ENCODE measurements at places on chromosomes 3 and 15. TPM values are rescaled to one million over a fixed set of nuclear protein-coding genes. Genes with fewer than 3 reads are reported as not detected.

The RETNLB gene
- total RNA-seq = not detected

- no peak for DNase-seq
These were observed 35.5 kb upstream of the CCR2 start for GRCh38 chr3:46318207-46318927.

- peak; percentile 19 for DNase-seq
These were observed 263.9 kb upstream of the TGFBR2 start for GRCh38 chr3:30342318-30343060.

The MAGEL2 gene
- not detected for total RNA-seq

The MYL3 gene
- not detected for total RNA-seq

The ISG20 gene
- 74.5 TPM for total RNA-seq

GRCh38 chr3:133400006-133400515, at the start of gene BFSP2:
Gene BFSP2 (plus strand): TSS chr3:133400056. CDS start chr3:133400084, 28 bp downstream.
- no peak for DNase-seq

DNA sequence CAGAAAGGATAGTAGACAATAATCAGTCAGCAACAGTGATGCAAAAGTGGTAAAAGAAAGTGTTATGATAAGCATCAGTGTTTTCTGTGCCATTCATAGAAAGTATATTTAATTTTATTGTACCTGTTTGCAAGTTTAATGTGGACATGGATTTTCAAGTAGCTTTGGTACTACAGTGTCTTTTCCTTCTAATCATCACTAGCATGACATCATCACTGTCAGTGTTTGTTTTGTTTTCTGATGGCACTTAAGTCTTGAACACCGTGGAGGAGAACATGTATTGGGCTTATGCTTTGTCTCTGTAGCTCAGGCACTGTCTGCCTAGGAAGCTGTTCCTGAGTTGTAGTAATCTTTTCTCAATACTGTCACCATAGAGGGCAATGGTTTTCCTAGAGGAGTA, 41.9 kb downstream of the SETD5 start:
- DNase-seq = no peak

DNA sequence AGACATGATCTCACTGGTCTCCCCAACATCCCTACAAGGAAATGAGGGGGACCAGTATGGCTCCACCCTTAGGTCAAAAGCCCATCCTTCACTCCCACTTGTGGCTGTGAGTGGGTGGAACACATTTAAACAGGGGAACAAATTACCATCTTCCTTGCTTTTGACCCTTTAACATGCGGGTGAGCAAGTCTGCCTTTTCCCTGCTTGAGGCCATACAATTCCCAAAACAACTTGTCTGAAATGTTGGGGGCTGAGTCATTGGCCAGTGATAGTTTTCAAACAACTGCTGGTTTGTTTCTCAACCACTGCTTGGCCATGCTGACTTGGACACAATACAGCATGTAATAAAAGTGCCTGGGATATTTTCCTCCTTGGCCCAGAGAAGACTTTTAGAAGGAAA, 39.6 kb downstream of the COL8A1 start:
- DNase-seq = no peak

The CLDN18 gene
- total RNA-seq = not detected

- DNase-seq = peak; percentile 50
These were observed 51.2 kb downstream of the CFAP20DC start for GRCh38 chr3:58998476-58999117.

DNA sequence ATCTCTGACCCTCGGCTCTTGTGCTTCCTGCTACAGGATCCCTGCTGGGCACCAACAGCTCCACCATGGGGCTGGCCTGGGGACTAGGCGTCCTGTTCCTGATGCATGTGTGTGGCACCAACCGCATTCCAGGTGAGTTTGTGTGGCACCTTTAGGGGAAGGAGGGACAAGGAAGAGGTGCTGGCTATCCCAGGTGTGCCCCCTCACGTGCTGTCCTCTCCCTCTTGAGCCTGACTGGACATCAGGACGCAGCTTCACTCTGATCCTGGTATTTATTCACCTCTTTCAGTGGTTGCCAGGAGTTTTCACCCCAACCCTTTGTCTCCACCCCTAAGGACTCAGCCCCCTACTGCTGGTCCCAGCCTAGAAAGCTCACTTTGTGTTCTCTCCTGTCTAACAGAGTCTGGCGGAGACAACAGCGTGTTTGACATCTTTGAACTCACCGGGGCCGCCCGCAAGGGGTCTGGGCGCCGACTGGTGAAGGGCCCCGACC, 960 bp downstream of the THBS1 start:
- DNase-seq = peak; percentile 18

- no peak for DNase-seq
These were observed 688.3 kb upstream of the LMCD1 start for GRCh38 chr3:7813365-7813764.

The PRC1 gene
- total RNA-seq = 158 TPM

DNA sequence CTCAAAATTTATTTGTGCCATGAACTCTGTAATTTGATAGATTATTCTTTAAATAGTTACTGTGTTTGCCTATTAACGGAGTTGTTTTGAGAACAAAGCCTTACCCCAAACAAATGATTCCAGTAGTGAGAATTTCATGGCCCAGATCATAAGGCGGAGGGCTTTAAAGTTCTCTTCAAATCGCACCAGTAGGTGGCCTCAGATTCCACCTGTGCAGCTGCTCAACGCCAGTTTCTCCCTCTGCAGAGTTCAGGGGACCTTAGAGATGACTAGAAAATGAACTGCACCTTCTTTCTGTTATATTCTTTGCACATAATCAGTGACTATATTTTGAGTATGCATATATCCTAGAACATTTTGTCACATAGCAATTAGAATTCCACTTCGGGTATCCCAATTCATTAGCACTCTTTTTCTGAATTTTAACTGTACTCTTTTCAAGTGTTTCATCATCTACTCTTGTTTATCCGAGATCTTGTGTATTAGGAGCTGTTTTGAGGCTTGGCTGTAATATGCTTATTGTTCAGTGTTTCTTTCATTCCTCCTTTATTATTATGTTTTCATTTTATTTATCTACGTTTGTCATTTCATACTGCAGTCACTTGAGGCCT, 232.6 kb upstream of the CHRM5 start:
- DNase-seq = peak; percentile 25

GRCh38 chr3:106004137-106004681, 135.4 kb upstream of the CBLB start:
- no peak for DNase-seq

DNA sequence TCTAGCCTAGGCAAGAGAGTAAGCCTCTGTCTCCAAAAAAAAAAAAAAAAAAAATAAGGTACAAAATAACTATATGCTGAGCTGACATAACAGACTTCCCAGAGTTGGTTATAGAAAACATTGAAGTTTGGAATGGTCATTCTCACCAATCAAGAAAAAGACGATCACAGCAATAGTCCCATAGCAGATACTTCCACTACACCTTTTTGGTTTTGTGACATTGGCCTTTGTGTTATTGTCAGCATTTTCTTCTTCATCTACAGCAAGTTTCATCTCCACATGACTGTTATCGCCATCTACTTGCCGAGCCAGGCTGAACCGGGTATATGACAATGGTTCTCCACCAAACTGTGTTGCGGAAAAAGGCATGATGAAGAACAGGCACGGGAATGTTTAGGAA, 6.9 kb downstream of the TFRC start:
- DNase-seq = no peak

The RTP1 gene
- not detected for total RNA-seq

GRCh38 chr3:123126031-123126430, 59.2 kb downstream of the PDIA5 start:
- DNase-seq = no peak

GRCh38 chr3:128844502-128844901, 34.9 kb upstream of the ACAD9 start:
- DNase-seq = no peak

The UROC1 gene
- total RNA-seq = not detected

DNA sequence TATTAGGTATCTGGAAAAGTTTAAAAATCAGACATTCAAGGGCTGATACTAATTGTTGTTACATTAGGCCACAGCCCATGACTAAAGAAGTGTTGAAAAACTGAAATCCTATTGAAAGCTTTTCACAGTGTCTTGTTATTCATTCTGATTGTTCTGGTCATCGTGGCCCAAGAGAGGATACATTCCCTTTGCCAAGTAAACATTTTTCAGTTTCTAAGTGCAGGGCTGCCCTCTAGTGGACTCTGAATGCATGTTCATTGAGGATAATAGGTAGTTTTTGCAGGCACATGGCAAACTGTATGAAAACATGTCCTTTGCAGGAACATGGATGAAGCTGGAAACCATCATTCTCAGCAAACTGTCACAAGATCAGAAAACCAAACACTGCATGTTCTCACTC, 181.1 kb downstream of the MYRIP start:
- DNase-seq = peak; percentile 14

The LRRC2 gene
- not detected for total RNA-seq

The TERC gene
- 19.2 TPM for total RNA-seq

DNA sequence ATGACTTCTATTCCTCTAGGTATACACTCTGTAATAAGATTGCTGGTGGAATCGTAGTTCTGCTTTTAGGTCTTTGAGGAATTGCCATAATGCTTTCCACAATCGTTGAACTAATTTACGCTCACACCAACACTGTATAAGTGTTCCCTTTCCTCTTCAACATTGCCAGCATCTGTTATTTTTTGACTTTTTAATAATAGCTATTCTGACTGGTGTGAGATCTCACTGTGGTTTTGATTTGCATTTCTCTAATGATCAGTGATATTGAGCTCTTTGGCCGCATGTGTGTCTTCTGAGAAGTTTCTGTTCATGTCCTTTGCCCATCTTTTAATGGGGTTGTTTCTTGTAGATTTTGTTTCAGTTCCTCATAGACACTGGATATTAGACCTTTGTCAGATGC, 12.8 kb downstream of the NXPE3 start:
- DNase-seq = no peak

DNA sequence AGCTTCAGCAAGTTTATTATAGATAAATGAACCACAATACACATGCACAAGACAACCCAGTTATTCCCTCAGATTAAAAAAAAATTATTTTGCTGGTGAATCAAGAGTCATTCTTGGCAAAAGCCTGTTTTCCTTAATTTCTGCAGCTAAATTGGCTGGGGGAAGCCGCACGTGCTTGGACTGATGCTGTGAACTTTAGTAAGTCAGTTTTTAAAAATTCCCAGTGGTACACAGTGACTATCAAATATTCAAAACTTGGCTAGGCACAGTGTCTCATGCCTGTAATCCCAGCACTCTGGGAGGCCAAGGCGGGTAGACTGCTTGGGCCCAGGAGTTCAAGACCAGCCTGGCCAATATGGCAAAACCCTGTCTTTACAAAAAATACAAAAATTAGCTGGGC, 23.9 kb downstream of the EHD4 start:
- DNase-seq = no peak

GRCh38 chr15:31294067-31294466, 32.6 kb upstream of the KLF13 start:
- no peak for DNase-seq

- no peak for DNase-seq
These were observed 26.4 kb downstream of the PEAK1 start for GRCh38 chr15:77393471-77393840.

GRCh38 chr3:6580808-6581207, 280.1 kb upstream of the GRM7 start:
- no peak for DNase-seq

DNA sequence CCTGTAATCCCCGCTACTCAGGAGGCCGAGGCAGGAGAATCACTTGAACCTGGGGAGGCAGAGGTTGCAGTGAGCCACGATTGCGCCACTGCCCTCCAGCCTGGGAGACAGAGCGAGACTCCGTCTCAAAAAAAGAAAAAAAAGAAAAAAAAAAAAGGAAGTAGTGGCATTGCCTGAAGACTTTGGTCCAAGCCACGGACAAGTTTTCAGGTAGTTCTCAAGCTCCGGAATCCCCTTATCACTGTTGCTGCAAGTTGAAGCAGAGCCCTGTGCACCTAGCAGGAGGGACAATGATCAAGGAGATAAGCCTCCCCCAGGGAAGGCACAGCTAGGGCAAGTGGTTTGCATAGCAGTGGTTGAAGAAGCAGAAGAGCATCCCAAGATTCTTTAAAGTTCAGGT, 97.6 kb downstream of the MEX3B start:
- no peak for DNase-seq

DNA sequence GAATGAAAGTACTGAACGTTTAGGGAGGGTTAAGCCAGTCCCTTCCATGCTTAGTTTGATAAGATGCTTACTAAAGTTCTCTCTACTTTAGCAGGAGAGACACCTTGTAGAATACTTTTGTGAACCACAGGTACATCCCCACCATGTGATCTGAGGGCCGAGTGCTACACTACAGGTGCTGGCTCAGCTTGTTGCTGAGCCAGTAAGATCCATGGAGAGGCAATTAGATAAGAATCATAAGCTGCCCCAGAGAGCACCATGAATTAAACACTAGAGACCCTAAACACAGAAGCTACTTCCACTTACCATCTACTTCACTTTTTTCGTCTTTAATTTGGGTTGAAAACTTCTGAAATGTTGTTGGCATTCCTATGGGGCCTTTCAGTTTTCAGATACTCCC, 70.5 kb upstream of the GOLGA8B start:
- no peak for DNase-seq

The THAP10 gene
- 0.19 TPM for total RNA-seq

The PLSCR1 gene
- total RNA-seq = 65.8 TPM

DNA sequence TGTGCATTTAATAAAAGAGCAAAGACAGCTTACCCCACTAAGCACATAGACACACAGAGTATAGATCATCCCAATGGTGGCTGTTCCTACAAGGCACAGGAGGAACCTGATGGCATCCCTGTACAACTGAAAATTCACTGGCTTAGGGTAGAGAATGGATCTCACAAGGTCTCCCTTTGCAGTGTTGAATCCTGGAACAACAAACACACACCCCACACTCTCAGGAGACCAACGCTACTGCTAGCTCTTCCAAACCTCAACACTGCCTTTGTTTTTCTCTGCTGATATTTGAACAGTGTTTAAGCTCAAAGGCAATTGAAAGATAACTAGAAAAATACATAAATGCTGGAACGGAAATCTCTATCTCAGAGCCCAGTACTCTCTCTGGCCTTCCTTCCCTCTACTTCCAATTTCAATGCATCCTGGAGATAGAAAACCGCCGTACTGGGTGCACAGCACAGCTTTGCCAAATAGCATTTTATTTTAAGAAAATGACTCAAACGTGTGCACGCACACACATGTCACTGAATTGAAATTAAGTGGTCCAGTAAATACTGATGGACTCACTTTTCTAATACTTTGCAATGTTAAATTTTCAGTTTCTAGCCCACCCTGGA, 87.5 kb upstream of the ATP13A5 start:
- no peak for DNase-seq

DNA sequence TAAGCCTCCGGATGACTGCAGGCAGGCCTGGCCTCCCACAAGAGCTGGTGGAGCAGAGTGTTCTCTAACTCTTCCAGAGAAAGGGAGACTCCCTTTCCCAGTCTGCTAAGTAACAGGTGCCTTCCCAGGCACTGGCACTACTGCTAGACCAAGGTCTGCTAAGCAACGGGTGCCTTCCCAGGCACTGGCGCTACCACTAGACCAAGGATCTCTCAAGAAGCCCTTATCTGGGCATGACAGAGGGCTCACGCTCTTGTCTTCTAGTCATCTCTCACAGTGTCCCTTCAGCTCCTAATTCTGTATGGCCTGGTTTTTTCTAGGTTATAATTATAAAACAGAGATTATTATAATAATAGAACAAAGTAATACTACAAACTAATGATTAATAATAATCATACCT, 27.8 kb downstream of the MYL3 start:
- no peak for DNase-seq

The TMEM45A gene
- 0.74 TPM for total RNA-seq

The CPN2 gene
- total RNA-seq = not detected

- DNase-seq = peak; percentile 71
These were observed 136.9 kb upstream of the TOPAZ1 start for GRCh38 chr3:44104668-44105321.

The IGSF10 gene
- not detected for total RNA-seq

- DNase-seq = no peak
These were observed 31.7 kb upstream of the MFSD1 start for GRCh38 chr3:158769952-158770740.

The RAB6B gene
- 3.9 TPM for total RNA-seq
